ENCODE measurements at places on chromosomes 5 and 9. TPM values are rescaled to one million over a fixed set of nuclear protein-coding genes. Genes with fewer than 3 reads are reported as not detected.
A peak's percentile ranks its signal among the peaks of the same experiment; 100 is the strongest.

Gene ZNF483
- total RNA-seq = 20.9 TPM

DNA sequence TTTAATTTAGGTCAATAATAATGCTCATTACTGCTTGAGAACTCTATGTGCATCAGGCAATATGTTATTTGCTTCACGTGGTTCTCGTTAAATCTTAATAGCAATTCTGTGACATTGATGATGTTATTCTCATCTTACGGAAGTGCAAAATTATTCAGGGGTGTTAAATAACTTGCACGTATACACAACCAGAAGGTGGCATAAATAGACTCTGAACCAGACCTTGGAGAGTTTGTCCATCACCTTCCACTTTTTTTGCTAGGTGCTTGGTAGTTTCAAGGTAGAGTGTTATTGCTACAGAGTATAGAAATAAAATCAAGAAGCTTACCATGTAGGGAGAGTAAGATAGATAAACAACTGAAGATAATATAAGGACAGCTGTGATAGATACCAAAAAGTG is 23.6 kb upstream of the TNFAIP8 start:
- no peak overlapping the region for H3K27ac ChIP-seq
- H3K4me3 ChIP-seq = no peak overlapping the region

DNA sequence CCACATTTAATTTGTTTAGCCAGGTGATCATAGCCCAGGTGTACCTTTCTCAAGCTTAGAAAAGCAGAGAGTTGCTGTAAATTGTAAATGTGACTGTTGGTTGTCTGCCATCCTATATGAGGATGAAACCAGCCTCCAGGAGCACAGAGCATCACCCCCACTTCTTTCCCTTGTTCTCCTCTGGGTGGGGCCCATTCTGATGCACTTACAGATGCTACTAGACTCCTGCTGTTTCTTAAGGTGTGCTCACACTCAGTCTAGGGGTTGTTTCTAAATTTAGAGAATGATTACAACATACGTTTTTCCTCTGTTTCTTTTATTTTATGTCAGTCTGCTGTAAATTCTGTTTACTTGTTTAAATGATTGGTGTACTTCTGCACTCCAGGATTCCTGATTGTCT is 10.5 kb downstream of the PTCD2 start:
- no peaks in the 10 kb centered on the region for H3K4me1 ChIP-seq
- no peaks in the 10 kb centered on the region for H3K27me3 ChIP-seq
- no peak for DNase-seq
- peaks cover 24% of the 10 kb centered on the region for H3K36me3 ChIP-seq
- H3K4me3 ChIP-seq = no peak overlapping the region

GRCh38 chr5:76547242-76547890 is 75.8 kb downstream of the F2RL2 start:
- DNase-seq = no peak
- no peak overlapping the region for H3K4me3 ChIP-seq
- peaks cover 83% of the 10 kb centered on the region for H3K27me3 ChIP-seq
- H3K4me1 ChIP-seq = peaks cover 9% of the 10 kb centered on the region
- H3K27ac ChIP-seq = no peak overlapping the region

DNA sequence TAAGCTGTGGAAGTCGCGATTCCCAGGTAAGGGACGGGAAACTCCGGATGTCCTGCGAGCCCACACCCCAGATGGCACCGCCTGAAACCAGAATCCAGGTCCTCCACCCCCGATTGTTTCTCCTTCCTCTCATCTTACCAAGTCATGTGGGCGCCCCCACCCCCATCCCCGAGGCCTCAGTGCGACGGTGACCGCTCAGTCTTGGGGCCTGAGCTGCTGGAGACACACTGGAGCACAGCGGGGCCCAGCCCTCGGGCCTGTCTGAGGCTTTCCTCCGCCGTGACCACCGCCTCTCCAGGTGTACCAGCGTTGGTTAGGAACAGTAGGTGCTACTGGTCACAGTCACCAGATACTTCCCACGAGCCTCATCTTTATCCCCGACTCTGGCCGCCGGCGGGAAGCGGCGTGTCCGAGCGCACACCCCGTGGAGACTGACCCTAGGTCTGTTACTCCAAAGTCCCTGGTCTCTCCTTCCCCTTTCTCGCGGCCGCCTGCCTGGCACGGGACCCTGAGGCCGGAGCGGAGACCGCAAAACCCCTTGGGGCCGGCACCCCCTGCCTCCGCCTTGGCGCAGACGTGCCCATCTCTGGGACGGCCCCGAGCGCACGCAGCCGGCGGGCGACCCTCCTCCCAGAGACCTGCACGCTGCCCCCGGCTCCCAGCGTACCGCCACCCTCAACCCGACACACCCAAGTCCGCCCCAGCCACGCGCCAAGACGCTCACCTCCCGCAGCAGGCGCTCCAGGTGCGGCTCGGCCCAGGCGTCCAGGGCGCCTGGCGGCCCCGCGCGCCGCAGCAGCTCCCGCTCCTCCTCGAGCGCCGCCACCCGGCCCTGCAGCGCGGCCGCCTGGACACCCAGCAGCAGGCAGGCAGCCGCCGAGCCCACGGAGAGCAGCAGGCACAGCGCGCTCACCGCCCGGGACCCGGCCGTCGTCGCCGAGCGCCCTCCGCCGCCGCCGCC is 733 bp downstream of the COL23A1 start:
- peak; percentile 79 for DNase-seq
- H3K4me3 ChIP-seq = peak overlapping the region; percentile 84
- peaks cover 9% of the 10 kb centered on the region for H3K36me3 ChIP-seq
- H3K4me1 ChIP-seq = peaks cover 8% of the 10 kb centered on the region
- no peak overlapping the region for H3K27ac ChIP-seq

DNA sequence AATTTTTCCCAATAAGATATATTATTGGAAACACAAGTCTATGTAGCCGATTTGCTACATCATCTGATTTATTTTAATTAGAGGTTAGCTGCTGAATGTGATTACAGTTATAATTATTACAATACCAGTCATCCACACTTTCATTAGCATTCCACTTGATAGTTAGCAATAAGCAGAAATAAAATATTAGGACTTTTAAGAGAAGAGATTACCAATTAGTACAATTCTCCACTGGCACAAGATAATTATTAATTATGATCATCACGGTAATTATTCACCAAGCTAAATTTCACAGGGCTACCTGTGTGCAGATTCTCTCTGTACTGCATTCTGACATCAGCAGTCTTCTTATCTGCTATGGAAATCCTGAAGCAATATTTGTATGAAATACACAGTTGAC is 474.7 kb downstream of the TLE4 start:
- DNase-seq = no peak
- H3K4me3 ChIP-seq = no peak overlapping the region
- no peaks in the 10 kb centered on the region for H3K36me3 ChIP-seq
- H3K27ac ChIP-seq = no peak overlapping the region
- H3K4me1 ChIP-seq = peaks cover 4% of the 10 kb centered on the region

DNA sequence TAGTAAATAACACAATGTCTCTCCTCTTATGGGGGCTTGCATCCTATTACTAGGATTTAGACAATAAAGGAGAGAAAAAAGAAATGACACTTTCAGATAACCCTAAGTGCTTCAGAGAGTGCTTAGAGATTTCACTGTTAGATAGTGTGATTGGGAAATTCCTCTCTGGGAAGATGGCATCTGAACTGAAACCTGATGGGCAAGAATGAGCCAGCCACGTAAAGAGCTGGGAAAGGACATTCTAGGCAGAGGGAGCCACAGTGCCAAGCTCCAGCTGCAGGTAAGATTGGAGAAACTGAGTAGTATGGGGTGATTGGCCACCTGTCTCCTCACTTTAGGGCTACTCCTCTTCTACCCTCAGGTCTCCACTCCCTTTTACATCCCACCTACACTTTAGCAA is 14.5 kb downstream of the CDO1 start:
- H3K27ac ChIP-seq = no peak overlapping the region
- no peaks in the 10 kb centered on the region for H3K4me1 ChIP-seq

DNA sequence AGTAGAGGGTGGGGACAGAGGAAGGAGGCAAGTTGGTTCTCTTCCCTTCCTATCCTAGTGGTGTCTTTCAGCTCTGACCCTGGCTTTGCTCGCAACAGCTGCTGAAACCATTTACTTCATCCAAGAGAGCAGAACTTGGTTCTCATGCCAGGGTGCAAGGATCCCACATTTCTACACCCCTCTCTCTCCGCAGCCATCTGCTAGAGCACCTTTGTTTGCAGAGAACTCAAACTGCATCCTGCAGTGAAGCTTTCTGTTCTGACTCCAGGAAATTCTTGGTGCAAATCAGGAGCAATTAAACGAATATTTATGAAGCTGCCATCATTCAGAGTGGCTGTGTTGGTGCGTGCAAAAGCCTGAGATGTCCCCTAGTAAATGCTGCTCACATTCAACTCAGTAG is 31.9 kb downstream of the NEUROG1 start:
- H3K27ac ChIP-seq = no peak overlapping the region
- H3K4me3 ChIP-seq = no peak overlapping the region
- no peaks in the 10 kb centered on the region for H3K36me3 ChIP-seq
- peaks cover 96% of the 10 kb centered on the region for H3K27me3 ChIP-seq
- H3K4me1 ChIP-seq = no peaks in the 10 kb centered on the region

DNA sequence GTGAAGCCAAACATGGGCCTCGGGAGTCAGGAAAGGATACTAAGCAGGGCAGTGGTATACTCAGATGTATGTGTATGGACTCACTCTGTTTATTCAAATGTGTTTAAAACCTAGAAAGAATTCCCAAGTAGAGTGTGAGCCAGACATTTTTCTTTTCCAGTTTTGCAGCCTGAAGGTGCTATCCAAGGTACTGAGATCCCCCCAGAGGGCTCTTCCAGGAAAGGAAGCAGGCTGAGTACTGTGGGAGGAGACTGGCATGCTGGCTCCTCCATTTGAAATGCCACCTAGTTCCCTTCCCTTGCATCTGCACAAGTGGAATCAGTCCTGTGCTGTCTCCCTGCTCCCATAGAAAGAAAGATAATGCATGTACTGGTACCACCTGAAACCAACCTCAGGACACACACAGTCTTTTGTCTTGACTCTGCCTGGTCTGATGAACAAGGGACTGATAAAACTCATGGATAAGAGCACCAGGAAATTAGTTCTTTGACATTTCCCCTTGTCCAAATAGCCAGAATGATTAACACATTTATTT is 85.9 kb downstream of the HRH2 start:
- no peak overlapping the region for H3K4me3 ChIP-seq
- no peaks in the 10 kb centered on the region for H3K4me1 ChIP-seq
- H3K27me3 ChIP-seq = peaks cover 8% of the 10 kb centered on the region
- H3K36me3 ChIP-seq = no peaks in the 10 kb centered on the region

Gene PCDHB14
- total RNA-seq = 2.6 TPM

Gene PDCD1LG2
- total RNA-seq = not detected
